ENCODE measurements at places on chromosomes 11 and 22.

DNA sequence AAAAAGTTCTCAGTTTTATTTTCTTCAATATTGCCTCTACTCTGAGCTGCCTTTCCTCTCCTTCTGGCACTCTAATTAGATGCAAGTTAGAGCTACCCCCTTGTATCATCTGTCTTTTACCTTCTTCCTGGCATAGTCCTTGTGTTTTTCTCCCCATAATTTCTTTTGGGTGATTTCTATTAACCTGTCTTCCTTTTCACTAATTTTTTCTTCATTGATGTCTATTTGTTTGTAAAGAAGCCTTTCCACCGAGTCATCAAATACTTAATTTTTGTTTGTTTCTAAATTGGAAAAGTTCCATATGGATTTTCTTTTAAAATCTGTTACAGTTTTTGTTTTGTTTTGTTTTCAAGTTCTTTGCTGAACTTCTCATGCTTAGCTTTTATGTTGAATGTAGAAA, 558.1 kb downstream of the TBC1D22A start:
- no peak for DNase-seq

DNA sequence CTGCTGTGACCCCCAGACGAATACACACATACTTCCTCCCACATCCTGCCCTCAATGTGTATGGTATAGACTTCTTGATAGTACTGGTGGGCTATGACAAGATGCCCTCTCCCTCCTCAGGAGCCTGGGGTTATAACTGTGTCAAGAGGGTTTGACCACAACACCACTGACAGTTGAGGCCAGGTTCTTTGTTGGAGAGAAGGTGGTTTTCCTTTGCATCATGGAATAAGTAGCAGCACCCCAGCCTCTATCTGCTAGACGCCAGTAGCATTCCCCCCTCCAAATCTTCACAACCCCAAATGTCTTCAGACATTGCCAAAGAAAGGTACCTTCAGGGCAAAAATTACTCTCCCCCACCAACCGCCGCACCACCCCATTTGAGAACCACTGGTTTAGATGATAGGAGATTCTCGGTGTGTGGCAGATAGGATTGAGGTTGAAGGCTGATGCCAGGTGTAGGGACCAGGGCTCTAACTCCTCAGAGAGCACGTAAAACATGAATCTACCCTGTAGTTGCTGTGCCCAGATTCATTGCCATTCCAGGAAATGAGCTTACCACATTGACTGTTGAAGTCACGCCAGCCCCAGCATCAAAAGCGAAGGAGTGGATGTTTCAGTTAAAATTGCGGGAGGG, 5.5 kb upstream of the MYO18B start:
- no peak for DNase-seq

GRCh38 chr11:64729851-64730382, 6.9 kb upstream of the NRXN2 start:
- DNase-seq, result peak; percentile 9

GRCh38 chr11:47572715-47573255, 6.0 kb downstream of the KBTBD4 start:
- no peak for DNase-seq

GRCh38 chr11:123111465-123111864, 49.5 kb upstream of the HSPA8 start:
- peak; percentile 73 for DNase-seq

Data from kidney tubule cell (primary cell).